ENCODE measurements at places on chromosomes 12 and 14. TPM values are rescaled to one million over a fixed set of nuclear protein-coding genes. Genes with fewer than 3 reads are reported as not detected.

GRCh38 chr12:76135456-76135855 lies 51.0 kb upstream of the NAP1L1 start:
- DNase-seq = no peak

DNA sequence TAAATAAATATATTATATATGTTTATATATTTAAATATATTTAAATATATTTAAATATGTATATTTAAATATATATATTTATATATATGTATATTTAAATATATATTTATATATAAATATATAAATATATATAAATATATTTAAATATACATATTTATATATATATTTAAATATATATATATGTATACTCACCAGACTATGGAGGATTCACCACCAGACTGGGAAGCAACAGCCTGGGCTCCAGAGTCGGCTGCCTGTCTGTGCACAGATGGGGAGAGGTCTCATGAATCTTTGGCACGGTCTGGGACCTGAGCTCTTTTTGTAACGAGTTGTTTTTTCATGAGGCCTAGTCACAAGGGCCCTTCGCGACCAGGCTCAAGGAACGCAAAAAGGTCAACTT lies 21.3 kb downstream of the NOC4L start:
- DNase-seq = no peak

- DNase-seq = no peak
Observed at GRCh38 chr12:2553388-2554126, 241.2 kb upstream of the FKBP4 start.

DNA sequence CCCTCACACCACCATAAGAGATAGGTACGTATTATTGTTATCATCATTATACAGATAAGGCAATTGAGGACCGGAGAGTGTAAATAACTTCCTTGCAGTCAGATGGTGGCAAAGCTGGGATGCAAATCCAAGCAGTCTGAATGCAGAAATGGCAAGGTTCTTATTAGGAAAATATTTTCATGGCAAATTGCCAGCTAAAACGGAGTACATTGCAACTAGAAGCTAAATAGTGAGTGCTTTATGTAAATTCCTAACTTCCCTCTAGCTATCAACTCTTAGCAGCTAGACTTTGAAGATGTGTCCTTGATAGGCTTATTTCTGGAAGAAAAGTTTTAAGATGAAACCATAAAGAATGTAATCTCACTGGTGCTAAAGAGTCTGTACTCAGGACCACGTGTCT lies 323.9 kb upstream of the DIO2 start:
- no peak for DNase-seq

The GPRC5D gene
- not detected for total RNA-seq

DNA sequence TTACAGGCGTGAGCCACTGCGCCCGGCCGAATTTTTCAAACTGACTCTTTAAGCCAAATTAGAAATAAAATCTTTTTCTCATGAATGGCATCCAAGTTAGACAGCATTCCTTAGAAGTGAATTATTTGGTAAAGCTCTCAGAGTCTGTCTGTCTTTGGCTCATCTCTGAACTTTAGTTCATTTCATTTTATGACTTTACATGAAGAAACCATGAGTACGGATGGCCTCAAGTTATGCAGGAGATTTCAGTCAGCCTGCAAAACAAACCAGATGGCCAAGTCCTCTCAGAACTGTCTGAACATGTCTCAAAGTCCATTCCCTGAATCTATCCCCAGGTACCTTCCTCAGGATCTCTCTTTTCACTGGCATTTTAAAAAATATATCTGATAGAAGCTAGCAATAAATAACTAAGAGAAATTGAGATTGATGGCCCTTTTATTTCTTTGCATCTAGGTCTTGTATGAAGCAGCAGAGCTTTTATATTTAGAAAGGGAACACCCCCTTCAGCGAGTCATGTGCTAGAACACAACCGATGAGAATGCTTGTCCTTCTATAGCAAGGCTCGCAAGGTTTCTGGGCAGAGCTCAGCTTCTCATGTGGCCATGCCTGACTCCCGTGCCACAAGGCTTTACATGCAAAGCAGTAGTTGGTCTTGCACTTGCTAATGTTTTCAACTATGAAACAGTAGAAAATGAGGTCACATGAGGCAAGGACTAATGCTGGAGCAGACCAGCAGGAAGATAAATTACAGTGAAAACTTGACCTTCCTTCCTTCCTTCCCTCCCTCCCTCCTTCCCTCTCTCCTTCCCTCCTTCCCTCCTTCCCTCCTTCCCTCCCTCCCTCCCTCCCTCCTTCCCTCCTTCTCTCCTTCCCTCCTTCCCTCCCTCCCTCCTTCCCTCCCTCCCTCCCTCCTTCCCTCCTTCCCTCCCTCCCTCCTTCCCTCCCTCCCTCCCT lies 125.0 kb downstream of the AKAP6 start:
- DNase-seq = no peak

DNA sequence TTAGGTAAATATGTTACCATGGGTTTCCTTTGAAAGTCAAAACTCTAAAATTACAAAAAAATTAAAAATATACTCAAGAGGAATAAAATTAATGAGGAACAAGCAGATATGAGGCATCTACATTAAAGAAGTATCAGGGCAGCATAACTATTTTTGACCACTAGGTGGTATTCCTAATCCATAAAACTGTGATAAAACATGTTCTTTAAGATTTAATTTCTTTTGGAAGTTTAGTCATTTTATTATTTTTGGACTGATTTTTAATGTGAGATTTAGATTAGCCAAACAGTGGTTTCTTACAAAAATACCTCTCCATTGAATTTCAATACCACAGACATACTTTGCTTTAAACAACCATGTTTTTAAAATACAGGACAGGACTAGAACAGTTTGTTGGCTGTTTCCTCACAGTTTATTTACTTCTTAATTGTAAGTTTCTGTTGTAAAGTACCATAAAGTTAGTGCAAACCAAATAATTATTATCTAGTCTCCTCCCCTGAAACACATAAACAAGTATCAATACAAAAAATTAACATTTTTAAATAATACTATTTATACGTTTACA lies 49.8 kb downstream of the NTS start:
- DNase-seq = no peak

- no peak for DNase-seq
Observed at GRCh38 chr14:68178282-68178681, 358.7 kb downstream of the RAD51B start.

DNA sequence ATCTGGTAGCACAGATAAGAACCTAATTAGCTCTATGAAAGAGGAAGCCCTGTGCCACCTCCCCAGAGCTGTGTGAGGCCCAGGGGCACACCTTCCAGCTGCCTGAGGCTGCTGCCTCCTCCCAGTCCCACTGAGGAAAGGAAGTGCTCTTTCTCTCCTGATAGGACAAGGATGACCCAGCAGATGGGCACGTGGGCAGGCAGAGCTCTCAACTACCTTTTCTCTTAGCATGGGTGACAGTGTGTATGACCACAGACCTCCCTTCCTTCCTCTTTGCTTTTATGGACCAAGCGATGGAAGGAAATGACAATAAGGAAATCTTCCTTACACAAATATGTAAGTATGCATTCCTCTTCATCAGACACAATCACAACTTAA lies 127.6 kb upstream of the AMIGO2 start:
- no peak for DNase-seq

The TAS2R50 gene
- 0.47 TPM for total RNA-seq

DNA sequence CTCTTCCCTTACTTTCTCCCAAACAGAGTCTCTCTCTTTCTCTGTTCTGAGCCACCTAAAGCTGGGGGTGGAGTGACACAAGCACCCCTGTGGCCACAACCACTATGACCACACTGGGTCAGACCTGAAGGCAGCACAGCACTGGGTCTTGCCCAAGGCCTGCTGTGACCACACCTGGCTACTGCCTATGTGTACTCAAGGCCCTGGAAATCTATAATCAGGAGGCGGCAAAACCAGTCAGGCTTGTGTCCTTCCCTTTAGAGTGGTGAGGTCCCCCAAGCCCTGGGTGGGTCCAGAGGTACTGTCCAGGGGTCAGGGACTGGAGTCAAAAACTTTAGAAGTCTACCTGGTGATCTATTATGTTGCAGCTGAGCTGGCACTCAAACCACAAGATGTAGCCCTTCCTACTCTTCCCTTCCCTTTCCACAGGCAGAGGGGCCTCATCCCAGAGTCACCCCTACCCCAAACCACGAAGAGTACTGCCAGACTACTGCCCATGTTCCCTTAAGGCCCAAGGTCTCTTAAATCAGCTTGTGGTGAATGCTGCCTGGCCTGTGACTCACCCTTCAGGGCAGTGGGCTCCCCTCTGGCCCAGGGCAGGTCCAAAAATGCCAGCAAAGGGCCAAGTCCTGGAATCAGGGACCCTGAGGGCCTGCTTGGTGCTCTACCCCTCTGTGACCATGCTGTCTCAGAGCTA lies 179.8 kb upstream of the DYRK2 start:
- DNase-seq = no peak

DNA sequence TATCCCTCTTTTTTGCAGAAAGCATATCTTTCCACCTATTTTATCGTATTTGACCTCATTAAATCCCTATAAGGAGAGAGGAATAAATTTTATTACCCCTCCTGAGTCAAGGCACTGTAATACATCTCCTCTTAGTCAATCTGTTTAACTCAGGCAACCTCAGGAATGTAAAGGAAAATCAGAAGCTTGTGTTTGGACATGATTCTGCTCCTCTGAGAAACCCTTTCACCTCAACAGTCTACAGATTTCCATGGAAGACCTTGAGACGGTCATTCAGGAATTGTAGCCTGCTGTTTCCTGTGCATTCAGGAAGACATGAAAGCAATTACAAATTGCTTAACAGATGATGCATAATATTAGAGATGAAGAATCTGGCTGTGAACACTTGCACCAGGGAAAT lies 360.8 kb downstream of the PAWR start:
- no peak for DNase-seq
